ENCODE measurements at places on chromosomes 3 and 15.

DNA sequence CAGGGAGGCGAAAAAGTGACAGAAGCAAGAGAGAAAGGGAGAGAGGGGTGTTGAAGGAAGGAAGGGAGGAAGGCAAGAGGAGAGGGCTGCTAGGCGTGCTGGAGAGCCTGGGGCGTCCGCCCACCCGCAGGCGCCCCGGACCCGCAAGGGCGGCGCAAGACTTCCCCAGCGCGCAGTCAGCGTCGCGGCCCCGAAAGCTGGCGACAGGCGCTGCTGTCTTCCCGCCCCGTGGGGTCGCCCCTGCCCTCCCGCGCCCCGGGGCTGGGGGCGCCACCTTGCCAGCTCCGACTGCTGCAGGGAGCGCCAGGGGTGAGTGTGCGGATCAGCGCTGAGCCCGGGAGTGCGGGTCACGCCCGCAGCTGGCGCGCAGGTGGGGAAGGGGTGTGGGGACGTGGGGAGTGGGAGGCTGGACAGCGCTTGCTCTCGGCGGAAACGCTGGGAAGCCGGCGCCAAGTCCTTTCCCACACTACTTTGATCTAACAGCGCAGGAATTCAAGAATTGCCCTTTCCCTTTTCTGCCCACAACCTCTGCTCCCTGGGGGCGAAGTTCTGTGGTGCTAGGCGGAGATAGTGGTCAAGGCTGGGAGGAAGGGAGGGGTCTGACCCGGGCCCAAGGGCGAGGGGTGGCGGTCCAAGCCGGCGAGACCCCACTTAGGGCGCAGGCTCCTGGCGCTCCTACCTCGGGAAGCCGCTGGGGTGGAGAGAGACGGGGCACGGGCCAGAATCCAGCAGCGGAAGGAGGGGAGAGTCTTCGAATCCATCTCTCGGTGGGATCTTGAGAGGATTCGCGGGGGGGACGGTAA lies 266.1 kb downstream of the CGGBP1 start:
- no peak for DNase-seq

DNA sequence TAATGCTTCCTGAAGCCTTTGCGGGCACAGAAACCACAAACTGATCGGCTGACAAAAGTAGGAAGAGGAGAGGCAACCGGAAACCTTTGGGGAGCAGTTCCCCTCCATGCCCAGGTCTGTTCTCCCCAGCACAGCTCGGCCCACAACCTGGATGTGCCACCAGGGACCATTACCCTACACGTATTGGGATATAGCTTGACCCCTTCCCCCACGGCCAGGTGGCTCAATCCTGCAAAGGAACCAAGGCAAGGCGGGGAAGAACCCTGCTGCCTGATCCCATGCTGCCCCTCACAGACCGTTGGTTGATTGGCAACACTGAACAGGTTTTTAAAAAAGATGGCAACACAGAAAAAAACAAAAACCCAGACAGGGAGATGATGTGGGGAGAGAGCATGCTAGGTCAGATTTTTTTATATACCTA lies 19.7 kb upstream of the TCAIM start:
- DNase-seq, result no peak

DNA sequence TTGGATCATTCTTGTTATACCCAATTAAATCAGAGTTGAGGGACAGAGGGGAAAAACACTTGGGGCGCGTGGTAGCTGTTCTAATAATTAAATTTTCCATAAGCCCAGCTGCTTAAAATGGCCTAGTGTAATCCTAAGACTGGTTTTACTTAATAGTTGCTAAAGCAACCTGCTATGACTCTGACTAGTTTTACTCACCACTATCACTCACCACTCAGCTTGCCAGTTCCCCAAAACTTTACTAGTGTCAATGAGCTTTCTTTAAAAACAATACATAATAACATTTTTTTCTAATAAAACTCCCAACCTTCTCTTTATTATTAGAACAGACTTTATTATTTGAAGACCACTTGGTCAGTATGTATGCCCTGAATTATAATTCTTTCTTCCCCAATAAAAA lies 49.6 kb downstream of the ECT2 start:
- DNase-seq, result no peak

DNA sequence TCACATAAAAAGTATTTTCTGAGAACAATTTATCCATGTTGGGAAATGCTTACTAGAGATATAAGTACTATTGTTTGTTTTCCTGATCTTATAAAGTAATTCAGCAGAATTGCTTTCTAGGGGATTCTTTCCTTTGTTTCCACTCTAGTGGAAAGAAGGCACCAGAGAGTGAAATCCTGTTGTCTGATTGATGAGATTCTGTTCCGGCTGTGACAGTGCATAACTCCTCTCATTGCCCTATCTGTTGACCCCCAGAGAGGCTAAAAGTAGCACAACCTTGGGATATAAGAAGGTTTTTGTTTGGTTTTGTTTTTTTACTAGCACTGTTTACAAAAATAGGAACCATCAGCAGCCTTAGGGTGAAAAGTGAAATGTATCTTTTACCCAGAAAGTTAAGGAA lies 114.1 kb downstream of the ALCAM start:
- no peak for DNase-seq

- DNase-seq, result no peak
Measured at GRCh38 chr3:38232701-38233100, 32.9 kb upstream of the SLC22A13 start.

DNA sequence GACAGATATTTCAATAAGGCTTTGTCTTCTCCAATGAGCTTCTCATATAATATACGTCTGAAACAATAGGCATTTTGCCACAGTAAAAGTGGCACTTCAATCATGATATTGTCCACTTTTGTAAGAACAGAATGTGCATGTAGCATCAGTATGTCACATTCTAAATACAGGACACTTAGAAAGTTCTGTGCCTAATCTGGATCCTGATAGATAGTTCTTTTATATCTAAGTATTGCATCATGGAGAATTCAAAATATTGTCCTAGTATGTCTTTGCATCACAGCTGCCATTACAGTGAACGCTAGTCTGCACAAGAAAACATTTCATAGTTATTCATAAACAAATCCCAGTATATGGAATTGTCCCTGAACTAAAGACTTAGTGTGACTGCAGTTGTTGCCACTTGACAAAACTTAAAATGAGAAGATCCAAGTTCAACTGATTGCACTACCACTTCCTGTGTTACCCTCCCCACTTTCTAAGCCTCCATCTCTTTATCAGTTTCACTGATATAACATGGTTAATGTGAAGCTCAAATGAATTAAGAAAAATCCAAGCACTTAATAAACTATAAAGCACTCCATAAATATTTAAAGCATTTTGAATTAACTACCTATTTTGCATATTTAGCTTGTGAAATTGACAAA lies 19.6 kb downstream of the LRRFIP2 start:
- no peak for DNase-seq

DNA sequence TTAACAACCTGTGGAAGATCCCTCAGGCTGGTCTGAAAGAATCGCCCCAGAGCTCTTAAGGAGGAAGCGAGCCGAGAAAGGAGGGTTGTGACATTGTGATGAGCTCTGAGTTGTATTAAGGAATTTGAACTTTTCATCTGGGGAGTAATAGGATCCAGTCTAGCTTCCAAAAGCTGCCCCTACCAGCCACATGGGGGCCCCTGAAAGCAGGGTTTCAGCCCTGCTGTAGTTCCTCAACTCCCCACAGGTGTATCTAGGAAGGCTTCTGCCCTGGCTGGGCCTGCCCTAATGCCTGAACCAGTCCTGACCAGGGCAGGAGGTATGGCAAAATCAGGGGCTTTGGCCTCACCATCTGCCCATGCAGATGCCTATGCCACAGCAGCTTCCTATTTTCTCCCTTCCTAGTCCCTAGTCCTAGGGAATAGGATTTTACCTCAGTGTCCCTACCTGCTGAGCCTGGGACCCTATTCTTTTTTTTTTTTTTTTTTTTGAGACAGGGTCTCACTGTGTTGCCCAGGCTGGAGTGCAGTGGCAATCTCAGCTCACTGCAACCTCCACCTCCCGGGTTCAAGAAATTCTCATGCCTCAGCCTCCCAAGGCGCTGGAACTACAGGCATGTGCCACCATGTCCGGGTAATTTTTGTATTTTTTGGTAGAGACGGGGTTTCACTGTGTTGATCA lies 5.0 kb upstream of the AP3S2 start:
- no peak for DNase-seq

All from GOT3 (cell line).